ENCODE measurements at places on chromosomes 1 and 21. TPM values are rescaled to one million over a fixed set of nuclear protein-coding genes. Genes with fewer than 3 reads are reported as not detected.

GPBP1L1 gene
- total RNA-seq = 107 TPM

PDZK1IP1 gene
- total RNA-seq = not detected

GRCh38 chr1:151222130-151222529, 23.8 kb downstream of the PIP5K1A start:
- DNase-seq = no peak

SLC45A1 gene
- 0.58 TPM for total RNA-seq

- DNase-seq = no peak
Measured at GRCh38 chr1:170290991-170291390, 145.2 kb downstream of the NTMT2 start.

DNA sequence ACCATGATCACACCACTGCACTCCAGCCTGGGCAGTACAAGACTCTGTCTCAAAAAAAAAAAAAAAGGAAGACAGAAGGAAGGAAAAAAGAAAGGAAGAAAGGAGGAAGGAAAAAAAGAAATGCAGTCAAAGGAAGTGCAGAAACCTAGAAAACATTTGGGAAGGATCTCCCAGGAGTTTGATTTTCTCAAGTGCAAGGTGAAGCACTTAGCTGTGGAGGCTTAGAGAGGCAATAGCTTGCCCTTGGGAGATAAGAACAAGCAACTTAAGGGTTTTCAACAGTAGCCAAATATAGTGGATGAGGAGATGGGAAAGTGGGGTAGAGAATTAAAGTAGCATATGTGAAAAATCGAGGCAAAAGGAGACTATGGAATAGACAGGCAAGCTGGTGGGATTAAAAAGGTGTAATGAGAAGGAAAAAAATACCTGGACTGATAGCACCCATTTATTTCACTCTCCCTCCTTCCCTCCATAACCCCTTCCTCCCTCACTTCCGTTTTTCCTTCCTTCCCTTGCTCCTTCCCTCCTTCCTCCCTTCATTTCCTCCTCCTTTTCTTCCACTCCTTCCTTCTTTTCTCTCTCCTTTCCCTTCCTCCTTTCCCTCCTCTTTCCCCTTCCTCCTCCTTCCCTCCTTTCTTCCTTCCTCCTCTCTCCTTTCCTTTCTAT, 6.8 kb upstream of the FAM89A start:
- no peak for DNase-seq

ACTN2 gene
- not detected for total RNA-seq

GRCh38 chr1:166511761-166512160, 327.5 kb upstream of the POGK start:
- no peak for DNase-seq

DNA sequence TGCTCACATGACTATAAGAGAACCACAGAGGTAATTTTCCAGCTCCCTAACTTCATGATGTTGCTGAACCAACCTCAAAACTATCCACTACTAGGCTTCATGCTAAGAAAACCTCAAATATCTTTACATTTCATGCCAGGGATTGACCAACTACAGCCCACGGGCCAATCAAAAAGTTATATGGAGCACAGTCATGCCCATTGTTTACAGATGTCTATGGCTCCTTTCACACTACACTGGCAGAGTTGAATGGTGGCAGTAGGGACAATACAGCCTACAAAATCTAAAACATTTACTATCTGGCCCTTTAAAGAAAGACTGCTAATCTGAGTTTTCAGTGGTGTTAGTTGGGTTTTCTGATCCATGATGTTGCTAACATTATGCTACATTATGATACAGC, 154.8 kb downstream of the TM2D1 start:
- DNase-seq = no peak

DNA sequence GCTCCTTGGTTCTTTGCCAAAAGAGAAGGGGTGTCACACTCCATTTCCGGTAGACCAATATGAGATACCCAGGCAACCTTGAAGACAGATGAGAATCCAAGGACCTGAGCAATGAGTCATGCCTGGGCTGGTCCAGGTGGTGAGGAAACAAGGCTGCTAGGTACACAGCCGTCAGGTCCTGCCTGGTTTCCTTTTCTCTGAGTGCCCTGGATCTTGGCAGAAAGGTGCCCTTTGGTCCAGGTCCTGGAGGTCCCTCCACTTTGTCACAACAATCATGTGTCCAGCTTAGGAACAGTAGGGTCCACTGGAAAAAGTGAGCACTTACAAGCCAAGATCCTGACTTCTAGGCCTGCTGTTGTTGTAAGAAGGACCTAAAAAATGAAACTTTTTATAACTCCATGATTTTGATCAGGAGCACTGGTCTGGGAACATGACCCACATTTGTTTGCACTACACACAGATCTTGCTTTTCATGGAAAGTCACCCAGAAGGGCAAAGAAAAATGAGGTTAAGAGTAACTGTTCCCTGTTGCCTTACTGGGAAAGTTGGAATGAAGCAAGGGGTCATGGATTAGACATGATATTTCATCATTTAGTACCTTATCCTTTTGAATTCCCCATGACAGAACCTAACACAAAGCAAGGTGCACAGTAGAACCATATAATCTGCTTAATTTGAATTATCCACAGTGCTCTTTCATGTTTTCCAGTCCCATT, 94.7 kb downstream of the PAPPA2 start:
- no peak for DNase-seq

DNA sequence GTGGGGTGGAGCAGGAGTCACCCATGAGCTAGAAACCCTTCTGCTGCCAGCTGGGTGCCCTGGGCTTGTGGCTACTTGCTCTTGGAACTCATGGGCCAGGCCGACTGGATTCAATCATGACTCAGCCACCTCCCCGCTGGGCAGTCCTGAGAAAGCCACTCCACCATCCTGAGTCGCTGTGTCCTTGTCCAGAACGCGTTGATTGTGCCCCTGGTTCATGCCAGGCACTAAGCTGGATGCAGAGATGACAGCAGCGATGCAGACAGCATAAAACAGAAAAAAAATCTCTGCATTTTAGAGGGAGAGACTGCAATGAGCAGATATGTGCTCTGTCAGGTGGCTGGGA, 10.6 kb downstream of the PADI1 start:
- DNase-seq = no peak

CFHR1 gene
- not detected for total RNA-seq

DNA sequence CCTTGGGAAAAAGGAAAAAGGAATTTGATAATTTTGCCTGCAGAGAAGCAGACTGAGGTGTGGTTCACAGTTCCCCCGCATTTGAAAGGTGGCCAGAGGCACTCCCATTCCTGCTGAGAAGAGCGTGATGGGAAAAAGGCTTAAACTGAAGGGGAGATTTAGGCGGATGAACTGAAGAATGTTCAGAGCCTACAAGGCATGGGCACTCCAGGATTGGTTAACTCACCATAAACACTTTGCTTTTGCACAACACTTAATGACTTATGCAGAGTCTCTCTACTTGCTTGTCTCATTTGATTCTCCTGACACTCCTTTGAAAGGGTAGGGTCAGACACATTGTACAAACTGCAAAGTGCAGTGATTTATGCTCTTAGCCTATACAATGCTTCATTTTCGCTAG, 119.6 kb upstream of the RUNX1 start:
- no peak for DNase-seq

RBM34 gene
- total RNA-seq = 130 TPM

DNA sequence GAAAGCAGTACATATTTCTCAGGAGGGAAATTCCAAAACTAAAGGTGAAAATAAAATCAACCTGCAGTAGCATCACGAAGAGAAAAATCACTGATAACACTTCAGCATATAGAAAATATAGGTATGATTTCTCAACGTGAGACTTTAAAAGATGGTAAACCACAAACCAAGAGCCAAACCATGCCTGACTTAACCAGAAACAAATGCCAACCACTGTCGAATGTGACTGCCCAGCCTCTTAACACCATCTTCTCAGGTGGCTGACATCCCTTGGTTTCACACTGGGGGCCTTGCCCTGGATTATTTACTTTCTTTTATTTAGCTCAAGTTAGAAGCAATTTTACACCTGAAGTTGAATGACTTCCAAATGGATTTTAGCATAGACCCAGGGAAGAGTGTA, 10.1 kb downstream of the HMGCS2 start:
- no peak for DNase-seq

GRCh38 chr1:245873068-245873467, 634.0 kb downstream of the SMYD3 start:
- no peak for DNase-seq

GRCh38 chr1:56156971-56157876, 422.1 kb downstream of the PLPP3 start:
- no peak for DNase-seq

DNA sequence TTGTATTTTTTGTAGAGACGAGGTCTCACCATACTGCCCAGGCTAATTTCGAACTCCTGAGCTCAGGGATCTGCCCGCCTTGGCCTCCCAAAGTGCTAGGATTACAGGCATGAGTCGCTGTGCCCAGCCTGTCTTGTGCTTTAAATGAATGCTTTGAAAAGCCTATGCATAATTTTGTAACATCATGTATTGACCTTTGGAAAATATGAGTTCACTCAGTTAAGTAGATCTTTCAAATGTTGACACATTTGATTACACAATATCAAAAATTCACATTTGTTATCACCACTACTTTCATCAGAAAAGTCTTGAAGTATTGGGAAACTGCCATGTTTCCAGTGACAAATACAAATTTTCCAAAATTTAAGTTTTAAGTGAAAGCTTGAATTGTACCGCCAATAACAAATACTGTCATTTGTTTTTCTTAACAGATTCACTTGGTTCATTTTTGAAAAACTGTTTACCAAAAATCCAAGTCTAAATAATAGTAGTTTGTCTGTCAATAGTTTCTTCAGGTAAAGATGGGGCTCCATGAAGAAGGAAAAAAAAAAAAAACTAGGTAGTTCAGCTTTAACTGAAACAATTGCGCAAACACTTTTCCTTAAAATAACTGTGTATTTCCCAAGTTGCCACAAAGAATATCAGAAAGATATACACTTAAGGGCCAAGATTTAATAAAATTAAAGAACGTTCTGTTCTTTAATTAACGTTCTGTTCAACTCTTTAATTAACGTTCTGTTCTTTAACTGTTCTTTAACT, 233.2 kb upstream of the NR5A2 start:
- no peak for DNase-seq

SH2D1B gene
- not detected for total RNA-seq

DNA sequence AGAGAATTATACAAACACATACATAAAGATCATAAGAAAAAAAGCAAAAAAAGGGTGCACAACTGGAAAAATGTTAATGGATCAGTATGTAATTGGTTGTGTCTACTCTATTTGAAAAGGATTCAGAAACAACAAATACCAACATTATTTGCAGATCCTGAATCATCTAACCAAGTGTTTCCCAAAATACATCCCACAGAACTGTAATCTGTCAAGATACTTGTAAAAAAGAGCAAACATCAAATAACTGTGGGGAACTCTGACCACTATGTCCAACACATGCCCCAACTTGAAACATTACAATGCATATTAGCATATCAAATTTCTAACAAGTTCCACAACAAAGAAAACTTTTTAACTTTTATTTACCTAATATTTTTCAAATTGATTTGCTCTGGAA, 22.6 kb downstream of the ANKRD13C start:
- no peak for DNase-seq

- DNase-seq = no peak
Measured at GRCh38 chr1:21290546-21290944, 282 bp upstream of the ECE1 start.

FCRL6 gene
- 1.5 TPM for total RNA-seq

KIF14 gene
- total RNA-seq = 9.3 TPM

GRCh38 chr1:31027693-31028526, 37.6 kb downstream of the PUM1 start:
- DNase-seq = no peak

SHISA4 gene
- total RNA-seq = 0.88 TPM

GRCh38 chr1:102578804-102579203, 529.5 kb downstream of the COL11A1 start:
- DNase-seq = no peak

DNA sequence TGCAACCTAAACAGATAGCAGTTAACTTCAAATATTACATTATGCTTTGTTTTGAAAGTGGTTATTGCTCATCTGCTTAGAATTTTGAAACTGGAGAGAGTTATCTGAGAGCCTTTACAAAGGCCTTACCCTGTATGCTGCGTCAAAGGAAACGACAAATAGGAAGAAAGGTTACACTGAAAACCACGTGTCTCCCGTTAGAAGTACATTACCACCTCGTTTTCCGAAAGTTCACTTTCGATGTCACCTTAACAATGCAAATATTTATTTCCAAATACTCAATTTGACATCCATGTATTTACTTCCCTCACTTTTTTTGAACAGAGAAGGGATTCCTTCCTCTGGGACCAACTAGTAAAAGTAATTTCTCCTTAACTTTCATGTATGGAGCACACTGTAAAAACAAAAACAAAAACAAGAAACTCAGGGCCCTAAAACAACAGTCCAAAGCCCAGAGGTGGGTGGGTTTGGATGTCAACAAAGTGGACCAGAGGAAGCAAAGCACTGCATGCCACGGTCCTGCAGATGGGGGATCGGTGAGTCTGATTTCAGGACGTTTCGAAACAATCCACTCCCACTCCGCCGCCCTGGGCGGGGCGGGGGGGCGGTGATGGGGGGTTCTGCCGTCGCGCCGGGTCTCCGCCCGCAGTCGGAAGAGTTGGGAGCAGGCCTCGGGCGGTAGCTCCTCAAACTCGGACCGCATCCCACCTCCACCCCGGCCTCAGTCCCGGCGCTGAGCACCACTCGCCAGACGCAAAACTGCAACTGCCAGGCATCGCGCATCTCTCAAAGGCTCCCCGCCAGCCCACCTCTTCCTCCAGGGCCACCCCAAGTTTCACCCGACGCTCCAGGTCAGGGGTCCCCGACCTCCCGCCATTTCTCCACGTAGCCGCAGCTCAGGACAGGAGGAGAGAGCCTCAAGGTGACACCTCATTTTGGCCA, 841 bp downstream of the ADSS2 start:
- peak; percentile 71 for DNase-seq

DNA sequence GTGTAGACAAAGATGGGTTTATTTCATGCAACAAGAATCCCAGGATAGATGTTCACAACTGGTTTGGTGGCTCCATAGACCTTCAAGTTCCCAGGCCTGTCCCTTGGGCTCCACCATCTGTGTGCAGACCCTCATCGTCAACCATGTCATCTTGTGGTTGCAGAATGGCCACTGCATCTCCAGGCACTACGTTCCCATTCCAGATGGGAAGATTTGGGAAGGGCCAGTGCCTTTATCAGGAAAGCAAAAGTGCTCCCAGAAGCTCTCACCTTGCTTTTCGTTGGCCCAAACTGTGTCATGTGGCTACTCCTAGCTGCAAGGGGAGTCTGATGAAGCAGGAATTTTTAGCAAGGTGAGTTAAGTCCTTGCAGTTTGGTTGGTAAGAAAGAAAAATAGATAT, 12.8 kb downstream of the TMCC2 start:
- no peak for DNase-seq

CELA2B gene
- total RNA-seq = not detected

Data from CD8-positive, alpha-beta memory T cell (primary cell).